ENCODE measurements at places on chromosomes 16 and 17.

- no peak for DNase-seq
Measured at GRCh38 chr16:18959031-18959505, 24.7 kb upstream of the TMC7 start.

- no peak for DNase-seq
Measured at GRCh38 chr16:80788027-80788426, 16.4 kb downstream of the CDYL2 start.

- no peak for DNase-seq
Measured at GRCh38 chr16:75093598-75094540, 22.7 kb downstream of the LDHD start.

GRCh38 chr17:33229499-33229898 lies 63.6 kb downstream of the ASIC2 start:
- DNase-seq, result no peak

GRCh38 chr16:8459085-8459733 lies 131.1 kb downstream of the TMEM114 start:
- no peak for DNase-seq

GRCh38 chr16:68070249-68070730 lies 14.9 kb upstream of the NFATC3 start:
- DNase-seq, result no peak

DNA sequence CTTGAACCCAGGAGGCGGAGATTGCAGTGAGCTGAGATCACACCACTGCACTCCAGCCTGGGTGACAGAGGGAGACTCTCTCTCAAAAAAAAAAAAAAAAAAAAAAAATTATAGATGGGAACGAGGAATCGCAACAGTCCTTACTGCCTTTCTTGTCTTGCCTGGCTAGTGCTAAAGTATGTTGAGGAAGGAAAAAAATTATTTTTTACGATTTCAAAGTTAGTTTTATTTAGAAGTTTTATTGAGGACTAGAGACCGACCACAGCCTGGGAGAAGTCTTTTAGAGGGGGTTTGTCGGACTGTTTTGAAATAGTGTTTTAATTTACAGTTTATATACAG lies 15.8 kb upstream of the DNAH17 start:
- DNase-seq, result no peak

DNA sequence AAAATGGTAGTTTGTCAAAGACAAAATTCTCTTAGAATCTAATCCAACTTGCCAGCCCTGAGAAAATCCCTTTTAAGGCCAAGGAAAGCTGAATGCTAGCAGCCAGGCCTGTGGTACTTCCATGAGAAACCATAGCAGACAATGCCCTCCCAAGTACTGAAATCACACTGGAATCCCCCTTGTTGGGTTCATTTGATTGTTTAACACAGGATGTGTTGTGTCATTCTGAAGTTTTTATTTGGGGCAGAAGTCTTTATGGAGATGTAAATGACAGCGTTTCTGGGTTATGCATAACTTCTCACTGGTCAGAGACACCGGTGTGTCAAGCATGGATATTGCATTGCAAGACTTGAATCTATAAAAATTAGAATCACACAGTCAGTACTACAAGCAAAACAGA lies 6.0 kb upstream of the ARL2BP start:
- no peak for DNase-seq

DNA sequence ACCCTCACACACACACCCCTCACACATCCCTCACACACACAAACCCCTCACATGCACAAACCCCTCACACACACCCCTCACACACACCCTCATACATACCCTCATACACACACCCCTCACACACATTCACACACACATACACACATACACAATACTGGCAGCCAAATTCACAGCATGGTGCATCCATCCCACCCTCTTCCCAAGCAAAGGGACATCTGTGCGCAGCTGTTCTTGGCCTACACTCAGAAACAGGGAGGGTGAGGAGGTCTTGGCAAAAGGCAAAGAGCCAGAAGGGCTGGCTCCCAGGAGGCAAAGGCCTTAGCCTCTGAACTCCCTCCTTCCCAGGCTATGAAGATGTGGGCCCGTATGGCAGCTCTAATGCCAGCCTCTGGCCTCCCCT lies 23.4 kb downstream of the C17orf67 start:
- no peak for DNase-seq

Data from stimulated activated CD4-positive, alpha-beta T cell treated with anti-CD3 and anti-CD28 coated beads, Interleukin-2, amount 100 ng/mL, for 24 hours (primary cell).